Osteoblast (primary cell): ENCODE measurements at places on chromosomes 4 and X. TPM values are rescaled to one million over a fixed set of nuclear protein-coding genes. Genes with fewer than 3 reads are reported as not detected.

CEP44 gene
- total RNA-seq = 10.9 and 12.4 TPM in 2 replicates

GPR101 gene
- total RNA-seq = not detected in 2 replicates

VCX3A gene
- not detected in 2 replicates for total RNA-seq

DNA sequence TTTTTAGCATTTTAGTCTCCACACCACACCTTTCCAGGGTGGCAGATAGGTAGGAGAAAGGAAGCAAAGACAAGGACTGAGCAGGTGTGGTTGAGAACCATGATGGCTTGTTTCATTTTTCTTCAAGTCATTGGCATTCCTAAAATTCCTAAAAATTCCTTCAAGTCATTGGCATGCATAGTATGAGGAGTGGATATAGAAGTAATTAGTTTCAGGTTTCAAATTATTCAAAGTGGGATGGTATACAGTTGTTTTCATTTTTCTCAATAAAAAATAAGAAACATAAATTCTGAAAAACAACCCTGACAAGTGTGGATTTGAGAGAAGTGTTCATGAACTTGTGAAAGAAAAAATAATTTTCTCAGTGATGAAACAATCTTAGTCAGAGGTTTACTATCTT lies 22.3 kb upstream of the HERC3 start:
- DNase-seq = peak; percentile 34

DNA sequence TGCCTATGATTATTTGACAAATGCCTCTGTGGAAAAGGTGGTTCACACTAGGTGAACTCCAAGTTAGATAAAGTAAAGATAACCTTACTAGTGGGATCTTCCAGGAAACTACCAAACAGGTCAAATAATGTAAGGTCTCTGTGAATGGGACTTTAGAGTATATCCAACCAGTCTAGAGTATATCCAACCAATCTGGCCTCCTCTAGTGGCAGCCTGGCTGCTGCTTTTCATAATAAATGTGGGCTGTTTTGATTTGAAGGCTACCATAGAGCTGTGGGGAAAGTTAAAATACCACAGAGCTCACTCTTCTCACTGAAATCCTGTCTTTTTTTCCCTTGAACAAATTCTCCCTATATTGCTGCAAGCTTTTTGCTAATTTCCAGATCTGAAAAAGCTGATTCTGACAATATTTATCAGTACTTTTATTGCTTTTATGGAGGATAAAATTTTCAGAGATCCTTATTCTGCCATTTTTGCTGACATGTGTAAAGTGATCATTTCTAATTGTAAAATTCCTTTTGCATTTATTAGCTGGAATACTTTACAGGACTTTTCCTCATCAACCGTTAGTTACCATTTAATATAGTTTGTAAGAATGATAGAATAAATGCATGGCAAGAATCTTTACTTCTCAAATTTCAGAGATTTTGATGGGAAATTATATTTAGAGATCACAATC lies 111.3 kb downstream of the TET2 start:
- no peak for DNase-seq

GRCh38 chr4:128635141-128635954 lies 174.2 kb upstream of the JADE1 start:
- no peak for DNase-seq

GRCh38 chrX:20046864-20047263 lies 56.0 kb upstream of the BCLAF3 start:
- DNase-seq = no peak

- DNase-seq = no peak
Measured at GRCh38 chr4:88108747-88109122, 49.7 kb downstream of the ABCG2 start.

DNA sequence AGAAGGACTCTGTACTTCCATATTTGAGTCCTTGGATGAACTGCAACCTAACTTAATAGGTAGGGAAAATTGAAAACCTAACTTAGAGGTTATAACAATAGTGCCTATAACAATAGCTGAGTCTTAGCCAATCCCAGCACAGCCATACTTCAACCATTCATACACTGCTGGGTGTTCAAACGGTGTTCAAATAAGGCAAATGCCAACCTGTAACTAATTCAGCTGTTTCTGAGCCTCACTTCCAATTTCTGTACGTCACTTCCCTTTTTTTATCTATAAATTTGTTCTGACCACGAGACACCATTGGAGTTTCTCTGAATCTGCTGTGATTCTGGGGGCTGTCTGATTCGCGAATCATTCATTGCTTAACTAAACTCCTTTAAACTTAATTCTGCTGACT lies 9.6 kb upstream of the GRSF1 start:
- DNase-seq = no peak

DNA sequence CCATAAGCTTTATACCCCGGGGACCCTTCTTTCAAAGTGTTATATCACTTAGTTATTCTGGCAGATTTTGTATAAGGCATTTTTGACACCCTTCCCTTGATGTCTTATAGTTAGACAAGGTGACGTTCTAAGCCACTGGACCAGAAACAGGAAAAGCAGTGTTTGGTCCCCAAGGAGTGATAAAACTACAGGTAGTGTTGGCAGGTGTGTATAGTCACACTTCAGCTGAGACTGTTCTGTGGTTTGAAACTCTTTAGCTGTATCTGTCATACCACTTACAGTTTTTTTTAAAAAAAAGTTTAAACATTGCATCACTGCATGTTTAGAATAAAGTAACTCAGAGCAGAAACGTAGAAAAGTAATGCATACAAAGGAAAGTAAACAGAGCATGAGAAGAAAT lies 48.5 kb downstream of the TLL1 start:
- peak; percentile 62 for DNase-seq

DNA sequence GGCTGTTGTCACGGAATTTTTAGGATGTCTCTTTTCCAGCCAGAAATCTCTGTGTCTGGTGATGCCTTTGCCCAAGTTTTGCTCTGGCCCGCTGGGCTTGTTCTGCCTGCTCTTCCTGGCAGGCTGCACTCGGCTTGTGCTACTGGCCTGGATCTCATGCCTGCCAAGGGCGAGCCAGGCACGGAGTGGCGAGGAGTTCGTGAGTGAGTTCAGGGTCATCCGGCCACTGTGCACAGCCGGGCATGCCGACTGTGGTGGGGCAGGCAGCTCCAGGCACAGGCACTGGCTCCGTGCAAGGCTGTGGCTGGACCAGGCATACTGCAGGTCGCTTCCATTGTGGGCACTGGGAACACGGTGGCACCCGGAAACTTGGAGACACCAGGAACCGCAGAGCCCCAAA lies 129.1 kb downstream of the ARHGAP10 start:
- no peak for DNase-seq

DNA sequence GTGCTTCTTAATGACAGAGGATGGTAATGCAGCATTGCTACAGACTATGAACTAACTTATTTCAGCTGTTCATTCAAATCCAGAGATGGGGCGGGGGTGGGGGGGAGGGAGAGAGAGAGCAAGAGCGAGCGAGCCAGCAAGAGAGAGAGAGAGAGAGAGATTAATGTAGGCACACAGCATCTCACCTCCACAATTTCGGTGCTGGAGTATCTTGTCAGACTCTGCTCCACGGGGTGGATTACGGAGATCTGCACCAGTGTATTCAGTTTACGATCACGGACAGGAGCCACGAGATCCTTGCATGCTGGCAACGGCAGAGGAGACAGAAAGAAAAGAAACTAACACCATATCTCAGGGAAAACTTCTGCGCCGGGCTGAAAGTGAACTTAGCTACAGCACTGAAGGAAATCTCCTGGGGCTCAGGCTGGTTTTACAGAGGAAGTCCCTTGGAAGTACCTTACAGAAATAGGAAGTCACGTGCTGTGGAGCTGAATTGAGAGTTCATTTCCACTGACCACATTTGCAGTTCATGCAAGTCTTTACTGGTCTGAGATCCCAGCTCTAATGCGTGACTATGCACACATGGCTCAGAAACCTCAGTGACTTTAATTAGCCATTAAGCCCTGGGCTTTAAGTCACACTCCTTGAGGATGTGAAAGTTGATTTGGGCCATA lies 440.9 kb downstream of the INPP4B start:
- no peak for DNase-seq

- no peak for DNase-seq
Measured at GRCh38 chrX:113741744-113742143, 842.1 kb upstream of the HTR2C start.
